ENCODE measurements at places on chromosomes 2 and 18.

DNA sequence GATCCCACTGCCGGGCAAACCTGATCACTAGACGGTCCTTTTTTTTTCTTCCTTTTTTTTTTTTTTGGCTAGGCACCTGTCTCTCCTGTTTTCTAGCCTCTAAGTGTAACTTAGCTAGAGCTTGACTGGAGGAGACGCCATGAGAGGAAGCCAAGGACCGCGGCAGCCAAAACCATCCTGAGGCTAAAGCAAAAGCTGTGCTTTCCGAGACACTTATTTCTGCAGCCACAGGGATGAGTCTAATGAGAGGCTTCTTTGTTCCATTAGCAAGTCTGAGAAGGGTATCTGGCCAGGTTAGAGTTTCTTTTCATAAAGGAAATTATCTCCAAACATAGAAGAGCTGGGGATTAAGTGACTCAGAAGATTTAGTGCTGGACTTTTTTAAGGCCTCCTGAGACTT, 7.3 kb upstream of the CXCR4 start:
- no peak for DNase-seq

DNA sequence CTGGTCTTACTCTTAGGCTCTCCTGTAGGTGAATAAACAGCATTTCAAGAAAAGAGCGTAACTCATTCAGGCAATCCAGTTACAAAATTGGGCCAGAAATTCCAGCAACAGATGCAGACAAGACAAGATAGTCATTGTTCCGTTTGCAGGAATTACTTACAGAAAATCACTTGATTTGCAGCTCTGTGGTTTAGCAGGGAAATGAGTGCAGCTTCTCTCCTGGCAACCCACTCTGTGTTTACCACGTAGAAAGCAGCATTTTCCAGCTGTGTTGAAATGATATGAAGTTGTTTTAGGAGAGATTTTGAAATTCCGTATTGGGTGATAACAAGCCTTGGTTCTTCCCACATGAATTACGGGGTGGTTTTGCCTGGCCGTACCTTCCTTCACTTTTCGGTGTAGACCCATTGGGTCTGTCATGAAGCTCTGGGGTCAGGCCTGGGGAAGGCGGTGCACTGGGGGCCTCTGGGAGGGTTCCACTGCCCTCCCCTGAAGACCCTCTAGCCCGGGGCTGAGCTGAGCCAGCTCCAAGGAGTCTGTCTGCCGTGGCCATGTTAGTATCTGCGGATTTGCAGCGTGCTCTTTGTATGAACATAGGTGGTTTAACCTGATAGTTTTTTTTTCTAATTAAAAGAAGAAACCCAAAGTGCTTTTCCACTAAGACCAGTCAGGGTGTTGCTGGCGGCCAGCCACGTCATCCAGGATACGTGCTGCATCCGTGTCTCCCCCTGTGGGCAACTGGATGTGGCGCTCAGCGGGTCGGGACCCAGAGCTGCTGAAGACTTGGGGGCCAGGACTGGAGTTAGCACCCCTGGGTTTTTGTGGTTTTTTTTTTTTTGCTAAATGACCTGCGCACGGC, 58.9 kb upstream of the KCNG2 start:
- DNase-seq = no peak

GRCh38 chr2:82539280-82539621, 1919.8 kb downstream of the SUCLG1 start:
- no peak for DNase-seq

DNA sequence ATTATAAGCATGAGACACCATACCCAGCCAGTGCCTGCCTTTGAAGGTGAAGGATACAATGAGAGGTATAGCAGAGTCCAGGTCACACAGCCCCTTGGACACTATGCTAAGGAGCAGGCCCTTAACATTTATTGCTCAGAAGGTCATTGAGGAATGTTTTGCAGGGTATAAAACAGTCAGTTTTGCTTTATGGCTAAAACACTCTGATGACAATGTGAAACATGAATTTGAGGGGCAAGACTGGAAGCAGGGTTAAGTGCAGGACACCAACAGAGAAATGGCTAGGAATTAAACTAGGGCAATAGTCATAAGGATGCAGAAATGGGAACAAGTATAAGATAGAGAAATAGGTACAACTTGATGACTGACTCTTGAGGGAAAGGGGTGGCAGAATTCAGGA, 141.1 kb downstream of the METTL4 start:
- DNase-seq = no peak

DNA sequence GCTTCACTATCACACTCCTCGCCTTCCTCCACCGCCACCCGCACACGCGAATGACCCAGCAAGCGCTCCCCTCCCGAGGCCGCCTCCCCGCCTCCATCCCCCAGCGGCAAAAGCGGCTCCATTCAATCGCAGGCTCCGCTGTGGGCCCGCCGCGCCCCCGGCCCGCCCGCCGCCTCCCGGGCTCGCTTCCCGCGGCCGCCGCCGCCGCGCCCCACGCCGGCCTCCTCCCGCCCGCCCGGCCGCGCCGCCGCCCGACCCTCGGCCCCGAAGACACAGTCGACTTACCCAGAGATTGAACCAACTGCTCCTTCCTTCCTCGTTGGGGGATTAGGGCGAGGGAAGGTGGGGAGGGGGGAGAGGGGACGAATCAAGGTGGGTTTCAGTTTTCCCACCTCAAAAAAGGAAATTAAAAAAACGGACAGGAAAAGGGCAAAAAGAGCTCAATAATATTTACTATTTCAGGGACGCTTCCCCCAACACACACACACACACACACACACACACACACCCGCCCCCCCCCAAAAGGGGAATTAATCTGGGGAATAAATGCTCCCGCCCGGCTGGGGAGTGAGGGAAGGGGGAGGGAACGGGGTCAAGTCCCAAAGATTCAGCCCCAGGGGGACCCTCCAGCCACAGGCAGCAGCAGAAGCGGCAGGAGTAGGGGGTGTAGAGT, 743 bp downstream of the XPO1 start:
- peak; percentile 30 for DNase-seq

- DNase-seq = no peak
Measured at GRCh38 chr2:102434655-102435381, 11.9 kb downstream of the IL18RAP start.

- no peak for DNase-seq
Measured at GRCh38 chr2:206701952-206702605, 16.1 kb downstream of the DYTN start.

- peak; percentile 50 for DNase-seq
Measured at GRCh38 chr18:8548186-8548585, 61.1 kb upstream of the RAB12 start.

DNA sequence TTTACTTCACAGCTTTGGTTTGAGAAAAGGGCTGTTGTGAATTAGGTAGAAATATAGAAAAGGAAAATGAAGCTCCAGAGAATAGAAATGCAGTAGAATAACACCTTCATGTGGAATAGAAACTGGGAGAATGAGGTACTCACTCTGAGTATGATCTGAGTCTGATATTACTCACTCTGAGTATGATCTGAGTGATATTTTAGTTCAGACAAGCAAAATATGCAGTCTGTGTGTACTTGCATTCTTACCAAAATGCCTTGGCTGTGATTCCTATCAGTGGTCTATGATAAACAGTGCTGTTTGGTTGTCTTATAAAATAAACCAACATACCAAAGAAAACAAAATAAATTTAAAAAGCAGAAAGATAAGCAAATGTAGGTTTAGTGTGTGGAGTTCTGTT, 487.6 kb downstream of the THSD7B start:
- DNase-seq = peak; percentile 60

- DNase-seq = no peak
Measured at GRCh38 chr2:38626326-38627035, 23.8 kb upstream of the HNRNPLL start.

DNA sequence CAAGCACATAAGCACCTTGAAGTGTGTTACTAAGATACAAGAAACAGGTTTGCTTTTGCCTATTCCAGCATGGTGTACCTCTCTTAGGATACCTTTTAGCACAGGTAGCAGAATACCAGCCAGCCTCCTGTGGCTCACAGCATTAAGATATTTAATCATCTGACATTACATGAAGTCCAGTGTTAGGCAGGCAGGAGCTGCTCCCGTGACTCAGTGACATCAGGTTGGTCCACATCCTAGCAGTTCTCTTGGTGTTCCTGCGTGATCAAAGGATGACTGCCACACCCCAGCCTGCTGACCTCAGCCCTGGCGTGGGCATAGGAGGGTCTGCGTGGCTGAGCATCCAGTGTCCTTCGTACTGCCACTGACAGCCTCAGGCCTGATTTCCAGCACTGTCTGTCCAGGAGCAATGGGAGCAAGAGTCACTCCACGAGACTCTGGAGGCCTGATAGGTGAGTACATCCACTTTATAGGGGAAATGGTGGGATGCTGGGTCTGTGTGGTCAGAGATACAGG, 3.6 kb upstream of the DTYMK start:
- no peak for DNase-seq

GRCh38 chr2:209029249-209029648, 394.6 kb upstream of the MAP2 start:
- DNase-seq = no peak

- peak; percentile 82 for DNase-seq
Measured at GRCh38 chr2:241558532-241559322, at the start of gene BOK. TSS of gene BOK (plus strand) at chr2:241558745. CDS start at chr2:241559484, 739 bp downstream.

DNA sequence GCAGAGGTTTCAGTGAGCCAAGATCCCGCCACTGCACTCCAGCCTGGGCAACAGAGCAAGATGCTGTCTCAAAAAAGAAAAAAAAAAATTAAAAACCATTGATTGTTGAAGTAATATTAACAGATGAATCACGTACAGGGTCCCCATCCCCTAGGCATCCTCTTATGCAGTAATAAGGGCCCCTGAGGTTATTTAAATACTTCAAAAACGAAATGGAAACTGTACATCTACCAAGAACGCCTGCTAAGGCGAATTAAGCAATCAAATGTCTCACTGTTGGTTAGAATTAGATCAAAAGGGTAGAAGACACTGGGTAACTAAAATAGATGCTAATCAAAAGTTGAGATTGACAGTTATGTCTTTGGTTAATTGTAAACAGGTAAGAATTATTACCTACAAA, 7.5 kb downstream of the TRABD2A start:
- DNase-seq = no peak

GRCh38 chr18:28134774-28135173, 42.2 kb downstream of the CDH2 start:
- DNase-seq = no peak

GRCh38 chr2:25177211-25177611, 8.8 kb upstream of the POMC start:
- no peak for DNase-seq

- DNase-seq = no peak
Measured at GRCh38 chr2:235002198-235003095, 50.6 kb downstream of the SH3BP4 start.

DNA sequence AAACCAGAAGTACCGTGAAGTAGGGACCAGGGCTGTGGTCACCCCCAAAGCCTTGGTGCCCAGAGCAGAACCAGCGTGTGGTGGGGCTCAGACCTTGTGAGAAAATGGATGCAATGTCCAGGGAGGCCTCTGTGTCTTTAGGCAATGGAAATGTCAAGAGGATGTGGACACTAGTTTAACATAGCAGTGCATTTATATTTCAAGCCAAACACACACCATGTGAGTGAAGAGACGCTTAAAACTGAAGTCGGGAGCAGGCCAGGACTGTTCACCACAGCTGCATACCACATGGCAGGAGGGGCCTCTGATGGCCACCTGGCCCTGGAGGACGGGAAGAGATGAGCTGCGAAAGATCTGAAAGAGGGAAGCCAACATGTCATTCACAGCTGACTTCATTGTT, 87.3 kb upstream of the LDLRAD4 start:
- no peak for DNase-seq

DNA sequence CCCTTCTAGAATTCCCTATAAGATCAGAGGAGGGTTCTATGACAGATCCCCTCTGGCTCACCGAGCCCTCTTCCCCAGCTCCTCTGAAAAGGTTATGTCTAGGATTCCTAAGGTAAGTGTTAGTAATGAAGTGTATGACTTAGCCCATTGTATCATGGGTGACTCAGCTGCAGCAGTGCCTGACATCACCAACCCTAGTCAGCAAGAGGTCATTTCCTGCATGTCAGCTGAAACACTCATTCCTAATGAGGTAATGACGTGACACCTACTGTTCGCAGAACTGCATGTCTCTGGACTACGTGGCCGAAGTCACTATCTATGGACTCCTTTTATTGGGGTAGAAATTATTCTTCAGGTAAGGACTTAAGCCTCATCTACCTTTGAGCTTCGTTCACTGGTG, 196.1 kb upstream of the MYT1L start:
- DNase-seq = no peak

- DNase-seq = no peak
Measured at GRCh38 chr2:208189069-208189809, 591 bp downstream of the C2orf80 start.

GRCh38 chr2:45654250-45654649, 2.8 kb downstream of the PRKCE start:
- DNase-seq = no peak

GRCh38 chr2:142875652-142876051, 1.8 kb upstream of the KYNU start:
- no peak for DNase-seq

GRCh38 chr18:10460414-10461018, 6.1 kb downstream of the APCDD1 start:
- no peak for DNase-seq

- DNase-seq = no peak
Measured at GRCh38 chr2:85924522-85924921, 35.7 kb upstream of the ST3GAL5 start.

DNA sequence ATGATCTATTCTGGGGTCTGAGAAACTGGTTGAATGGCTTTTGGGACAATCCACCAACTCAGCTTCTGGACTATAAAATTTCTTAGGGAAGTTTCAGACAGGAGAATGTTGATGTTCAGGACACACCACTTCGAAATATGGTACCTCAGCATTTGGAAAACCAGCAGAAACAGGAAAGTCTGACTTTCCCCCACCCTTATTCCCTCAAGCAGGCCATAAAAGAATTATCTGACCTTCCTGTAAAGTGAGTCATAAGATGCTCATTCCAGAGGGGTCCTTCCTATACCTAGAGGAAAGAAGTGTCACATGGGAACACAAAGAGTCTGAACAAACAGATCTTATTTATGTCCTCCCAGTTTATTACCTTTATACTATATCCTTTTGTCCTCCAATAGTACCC, 415.0 kb downstream of the CPS1 start:
- no peak for DNase-seq

DNA sequence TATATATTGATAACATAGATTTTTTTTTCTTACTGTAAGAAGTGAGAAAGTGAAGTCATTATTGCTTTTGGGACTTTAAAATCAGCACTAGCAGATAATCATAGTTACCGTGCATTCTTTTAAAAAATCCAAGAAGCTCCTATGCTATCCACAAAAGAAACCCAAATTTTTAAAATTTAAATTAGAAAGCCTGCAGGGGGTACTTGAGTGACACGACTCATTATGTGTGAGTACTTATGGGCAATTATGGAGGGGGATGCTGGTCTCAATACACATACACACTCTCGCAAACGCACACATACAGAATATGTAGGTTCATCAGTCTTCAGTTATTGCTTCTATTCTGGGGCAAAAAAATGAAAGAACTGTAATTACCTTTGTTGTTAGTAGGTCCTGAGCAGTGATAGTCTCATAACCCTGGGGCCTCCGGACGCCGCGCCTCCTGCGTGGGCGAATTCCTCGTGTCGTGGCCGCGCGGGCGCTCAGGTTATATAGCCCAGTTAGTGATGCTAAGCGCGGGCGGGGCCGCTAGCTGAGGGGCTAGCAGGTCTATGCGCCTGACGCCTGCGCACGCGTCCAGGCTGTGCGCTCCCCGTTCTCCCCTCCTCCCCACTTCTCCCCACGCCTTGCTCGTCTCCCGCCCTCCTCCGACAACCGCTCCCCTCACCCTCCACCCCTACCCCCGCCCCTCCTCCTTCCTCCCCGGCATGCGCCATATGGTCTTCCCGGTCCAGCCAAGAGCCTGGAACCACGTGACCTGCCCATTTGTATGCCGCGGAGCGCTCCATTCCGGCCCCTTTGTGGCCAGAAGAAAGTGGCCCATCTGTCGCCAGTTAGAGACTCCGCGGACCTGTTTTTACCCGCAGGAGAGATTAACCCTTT, at the start of gene NEUROD1:
TSS of gene NEUROD1 (minus strand) at position 463 of the 882 bp plus-strand sequence. CDS start 1,657 bp downstream, outside the sequence.
- no peak for DNase-seq

GRCh38 chr2:85376291-85377065, 21.9 kb downstream of the ELMOD3 start:
- DNase-seq = peak; percentile 49

Data from fibroblast of skin of scalp (primary cell).